ENCODE measurements at places on chromosomes 4 and X. TPM values are rescaled to one million over a fixed set of nuclear protein-coding genes. Genes with fewer than 3 reads are reported as not detected.

Gene GAGE2A
- not detected for total RNA-seq

Gene GAGE12F
- not detected for total RNA-seq

Gene NEIL3
- total RNA-seq = 2.7 TPM

Gene XPNPEP2
- 2.6 TPM for total RNA-seq

Gene MAGEA2
- total RNA-seq = not detected

Gene UGT2A3
- not detected for total RNA-seq

Gene CT83
- total RNA-seq = not detected

Gene ADH1C
- total RNA-seq = 1.2 TPM

Gene SSX2
- total RNA-seq = not detected

Gene FDCSP
- total RNA-seq = not detected

Gene LAS1L
- 25.9 TPM for total RNA-seq

Gene FATE1
- not detected for total RNA-seq

Gene ACSL1
- total RNA-seq = 270 TPM

Gene LUZP4
- not detected for total RNA-seq

Gene INTS12
- 18.5 TPM for total RNA-seq

Gene CLCN4
- total RNA-seq = 7.8 TPM

Gene PDGFRA
- total RNA-seq = 104 TPM

Gene CFAP99
- total RNA-seq = 2.6 TPM

Gene SAGE1
- total RNA-seq = not detected

Gene SEC31A
- total RNA-seq = 224 TPM

Gene S100P
- total RNA-seq = 5.9 TPM

Gene TRIML1
- not detected for total RNA-seq

Gene CHM
- 21.0 TPM for total RNA-seq

Gene VEGFD
- total RNA-seq = 20.1 TPM

Gene NUP62CL
- total RNA-seq = 1.1 TPM

Gene NUDT10
- 0.12 TPM for total RNA-seq

Gene PAGE2
- total RNA-seq = not detected

Gene SHOX
- total RNA-seq = not detected

Gene FAM193A
- total RNA-seq = 25.2 TPM

Gene GSX2
- not detected for total RNA-seq

Gene LEF1
- 7.1 TPM for total RNA-seq

Gene IBSP
- total RNA-seq = not detected

Gene COL4A6
- total RNA-seq = 1.4 TPM

Gene MAGEB10
- not detected for total RNA-seq
